ENCODE measurements at places on chromosomes 13 and 19.
A peak's percentile ranks its signal among the peaks of the same experiment; 100 is the strongest.

DNA sequence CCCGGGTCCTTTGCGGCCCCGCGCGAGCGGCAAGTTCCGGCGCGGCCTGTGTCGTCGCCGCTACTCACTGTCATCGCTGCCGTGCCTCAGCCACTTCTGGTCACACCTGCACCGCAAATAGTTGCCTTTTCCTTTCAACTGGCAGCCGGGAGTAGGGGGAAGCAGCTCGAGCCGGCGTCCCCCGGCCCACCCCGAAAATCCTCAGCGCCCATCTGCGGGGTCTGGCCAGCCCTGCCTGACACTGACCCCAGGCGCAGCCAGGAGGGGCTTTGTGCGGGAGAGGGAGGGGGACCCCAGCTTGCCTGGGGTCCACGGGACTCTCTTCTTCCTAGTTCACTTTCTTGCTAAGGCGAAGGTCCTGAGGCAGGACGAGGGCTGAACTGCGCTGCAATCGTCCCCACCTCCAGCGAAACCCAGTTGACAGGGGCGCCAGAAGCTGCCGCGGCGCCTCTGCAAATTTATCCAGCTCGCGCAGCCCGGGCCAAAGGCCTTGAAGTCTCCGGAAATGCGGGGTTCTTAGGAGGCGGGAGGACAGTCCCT is 1.7 kb downstream of the PDX1 start:
- no peak for DNase-seq

GRCh38 chr13:95246292-95247082 is 54.8 kb downstream of the ABCC4 start:
- peak; percentile 47 for DNase-seq

- peak; percentile 36 for DNase-seq
Measured at GRCh38 chr19:17755977-17756670, 4.8 kb downstream of the FCHO1 start.

DNA sequence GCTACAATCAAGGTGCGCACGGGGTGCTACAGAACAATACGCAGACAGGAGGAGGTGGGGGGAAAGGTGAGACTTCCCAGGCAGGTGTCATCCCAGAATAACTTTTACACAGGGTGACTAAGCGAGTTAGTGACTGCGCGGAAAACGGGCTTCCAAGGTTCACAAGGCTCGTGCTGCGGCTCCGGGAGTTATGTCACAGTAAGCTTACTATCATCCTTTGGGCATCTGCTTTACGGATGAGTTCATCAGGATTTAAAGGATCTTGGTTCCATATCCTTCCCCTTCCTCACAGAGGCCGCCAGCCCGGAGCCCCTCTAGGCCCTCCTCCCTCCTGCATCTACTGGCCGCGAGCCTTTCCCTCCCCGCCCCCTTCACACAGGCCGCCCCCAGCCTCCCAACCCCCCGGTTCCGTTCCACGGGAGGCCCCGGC is 474 bp upstream of the IFT88 start:
- peak; percentile 55 for DNase-seq

DNA sequence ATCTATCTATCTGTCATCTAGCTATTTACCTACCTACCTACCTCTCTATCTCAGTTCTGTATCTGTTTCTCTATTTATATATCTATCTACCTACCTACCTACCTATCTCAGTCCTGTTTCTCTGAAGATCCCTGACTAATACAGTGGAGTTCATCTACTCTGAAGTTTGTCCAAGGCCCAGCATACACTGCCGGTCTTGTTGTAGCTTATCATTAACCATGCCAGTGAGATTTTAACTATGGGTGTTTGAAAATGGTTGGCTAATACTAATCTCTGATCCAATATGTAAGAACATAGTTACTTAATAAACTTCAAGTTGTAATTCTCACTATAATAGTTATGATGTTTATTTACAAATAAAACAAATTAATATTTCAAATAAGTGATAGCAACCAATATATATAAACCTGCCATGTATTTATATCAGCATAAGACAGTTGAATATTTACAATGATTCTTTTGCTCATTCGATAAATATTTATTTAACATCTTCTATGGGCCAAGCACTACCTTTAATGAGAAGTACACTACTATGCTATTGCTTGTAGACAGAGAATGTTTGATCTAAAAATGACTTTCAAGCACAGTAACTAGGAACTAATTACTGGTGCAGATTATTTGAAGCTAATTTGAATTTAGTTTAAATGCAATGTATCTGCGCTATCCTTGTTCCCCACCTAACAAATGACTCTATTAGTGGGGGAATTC is 242.1 kb downstream of the KLF5 start:
- DNase-seq = no peak

GRCh38 chr19:16088351-16089009 is 12.2 kb downstream of the TPM4 start:
- DNase-seq = no peak

DNA sequence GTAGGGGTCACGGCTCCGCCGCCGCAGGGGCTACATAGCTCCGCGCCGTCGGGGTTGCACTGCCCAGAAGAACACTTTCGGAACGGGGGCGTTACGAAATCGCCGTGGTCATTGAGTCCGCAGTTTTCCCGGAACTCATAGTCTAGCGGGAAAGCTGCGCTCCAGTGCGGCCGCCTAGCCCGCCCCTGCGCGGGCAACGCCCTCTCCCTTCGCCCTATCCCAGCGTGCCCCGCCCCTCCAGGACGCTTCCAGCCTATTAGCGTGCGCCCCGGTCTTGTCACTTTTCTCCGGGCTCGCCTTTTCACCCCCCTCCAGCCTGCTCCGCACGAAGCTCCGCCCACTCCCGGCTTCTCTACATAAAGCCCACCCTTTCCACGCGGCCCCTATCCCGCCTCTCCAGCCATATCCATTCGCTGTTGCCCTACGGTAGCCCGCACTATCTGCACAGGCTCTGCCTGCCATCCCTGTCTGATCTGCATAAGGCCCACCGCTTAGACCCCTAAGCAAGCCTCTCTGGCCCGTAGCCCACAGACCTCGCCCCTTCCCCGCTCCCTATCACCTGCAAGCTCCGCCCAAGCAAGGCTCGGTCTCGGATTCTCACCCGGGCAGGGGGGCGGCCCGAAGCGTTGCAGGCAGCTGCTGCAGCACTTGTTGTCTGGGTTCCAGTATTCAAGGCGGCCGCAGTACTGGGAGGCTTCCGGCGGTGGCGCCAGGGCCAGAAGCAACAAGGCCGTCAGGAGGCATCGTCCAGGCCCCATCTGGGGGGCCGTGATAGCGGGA is 1.6 kb downstream of the IGFLR1 start:
- peak; percentile 96 for DNase-seq

- no peak for DNase-seq
Measured at GRCh38 chr19:16957151-16957701, 68.4 kb downstream of the F2RL3 start.

- DNase-seq = no peak
Measured at GRCh38 chr19:50749490-50749889, 20.8 kb upstream of the GPR32 start.

- no peak for DNase-seq
Measured at GRCh38 chr13:54733639-54734038, 1705.0 kb downstream of the OLFM4 start.

GRCh38 chr13:49652355-49653305 is 24.3 kb downstream of the ARL11 start:
- peak; percentile 73 for DNase-seq

DNA sequence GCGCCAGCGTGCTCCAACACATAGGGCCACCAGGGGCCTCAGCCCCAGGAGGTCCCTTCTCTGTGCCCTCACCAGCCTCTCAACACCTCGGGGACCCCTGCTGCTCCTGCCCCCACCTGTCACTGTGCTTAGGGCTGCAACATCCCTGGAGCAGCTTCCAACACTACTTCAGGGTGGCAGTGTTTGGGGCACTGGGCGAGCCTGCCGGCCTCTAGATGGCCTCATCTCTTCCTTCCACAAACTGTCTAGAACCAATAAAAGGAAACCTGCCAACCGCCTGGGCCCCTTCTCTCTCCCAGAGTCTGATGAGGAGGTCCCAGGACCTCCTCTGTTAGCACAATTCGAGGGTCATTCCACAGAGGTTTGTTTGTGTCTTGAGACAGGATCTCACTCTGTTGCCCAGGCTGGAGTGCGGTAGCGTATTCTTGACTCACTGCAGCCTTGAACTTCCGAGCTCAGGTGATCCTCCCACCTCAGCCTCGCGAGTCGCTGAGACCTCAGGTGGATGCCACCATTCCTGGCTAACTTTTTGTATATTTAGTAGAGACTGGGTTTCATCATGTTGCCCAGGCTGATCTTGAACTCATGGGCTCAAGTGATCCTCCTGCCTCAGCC is 10.1 kb upstream of the SHD start:
- DNase-seq = no peak

- DNase-seq = no peak
Measured at GRCh38 chr19:2324220-2324948, 4.0 kb downstream of the LSM7 start.

DNA sequence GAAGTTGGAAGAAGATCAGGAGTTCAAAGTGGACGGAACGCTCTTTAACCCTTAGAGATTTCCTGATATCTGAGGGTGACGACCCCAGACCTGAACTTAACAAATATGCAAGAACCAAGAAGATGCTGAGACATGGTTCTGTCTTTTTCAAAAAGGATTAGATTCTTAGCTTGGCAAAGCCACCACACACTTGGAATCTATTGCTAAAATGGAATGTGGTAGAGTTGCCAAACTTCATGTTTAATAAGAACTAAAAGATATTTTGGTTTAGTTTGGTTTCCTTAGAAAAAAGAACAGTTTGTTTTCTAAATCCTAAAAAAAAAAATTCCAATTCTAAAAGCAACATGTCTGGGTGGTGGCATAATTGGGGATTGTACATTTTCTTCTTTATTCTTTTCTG is 29.5 kb downstream of the UNC13A start:
- no peak for DNase-seq

- no peak for DNase-seq
Measured at GRCh38 chr13:36454987-36455386, 22.7 kb downstream of the CCNA1 start.

GRCh38 chr13:21672796-21673538 is 2.1 kb downstream of the FGF9 start:
- DNase-seq = no peak

GRCh38 chr13:76715621-76716020 is 170.6 kb downstream of the KCTD12 start:
- no peak for DNase-seq

DNA sequence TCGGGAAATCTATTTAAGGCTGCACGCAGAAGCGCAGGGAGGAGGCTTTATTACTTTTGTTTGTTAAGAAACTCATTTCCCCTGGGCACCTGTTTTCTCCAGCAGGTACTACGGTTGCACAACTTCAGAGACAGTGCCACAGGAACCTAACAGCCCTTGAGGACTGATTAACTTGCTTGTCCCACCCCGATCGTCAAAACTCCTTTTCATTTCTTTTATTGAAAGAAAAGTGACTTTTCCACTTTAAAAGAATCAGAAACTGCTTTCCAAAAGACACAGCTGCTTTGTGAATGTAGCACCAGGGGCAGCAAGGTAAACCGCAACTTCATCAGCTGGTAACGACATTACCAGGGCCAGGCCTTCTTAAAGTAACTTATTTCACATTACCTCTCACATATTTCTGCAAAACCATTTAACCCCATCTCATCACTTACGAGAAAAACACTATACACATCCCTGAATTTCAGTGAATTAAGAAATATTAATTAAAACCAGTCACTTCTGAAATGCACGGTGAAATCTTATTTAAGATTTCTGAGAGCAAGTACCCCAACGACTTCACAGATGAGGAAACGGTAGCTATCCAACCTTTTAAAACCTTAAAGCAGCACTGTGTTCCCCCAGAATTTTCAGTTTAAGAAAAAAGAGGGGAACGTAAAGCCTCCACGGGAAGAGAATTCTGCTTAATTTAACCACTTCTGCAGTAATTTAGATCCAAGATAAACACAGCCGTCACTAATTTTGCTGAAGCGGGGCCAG is 1.4 kb downstream of the ANKRD10 start:
- DNase-seq = no peak

DNA sequence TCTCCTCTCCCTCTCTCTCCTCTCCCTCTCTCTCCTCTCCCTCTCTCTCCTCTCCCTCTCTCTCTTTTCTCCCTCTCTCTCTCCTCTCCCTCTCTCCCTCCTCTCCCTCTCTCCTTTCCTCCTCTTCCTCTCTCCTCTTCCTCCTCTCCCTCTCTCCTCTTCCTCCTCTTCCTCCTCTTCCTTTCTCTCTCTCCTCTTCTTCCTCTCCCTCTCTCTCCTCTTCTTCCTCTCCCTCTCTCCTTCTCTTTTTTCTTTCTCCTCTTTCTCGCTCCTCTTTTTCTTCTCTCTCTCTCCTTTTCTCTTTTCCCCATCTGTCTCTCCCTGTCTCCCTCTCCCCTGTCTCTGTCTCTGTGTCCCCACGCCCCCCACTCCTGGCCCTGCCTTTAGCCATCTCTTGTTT is 136.7 kb downstream of the GGACT start:
- DNase-seq = no peak

DNA sequence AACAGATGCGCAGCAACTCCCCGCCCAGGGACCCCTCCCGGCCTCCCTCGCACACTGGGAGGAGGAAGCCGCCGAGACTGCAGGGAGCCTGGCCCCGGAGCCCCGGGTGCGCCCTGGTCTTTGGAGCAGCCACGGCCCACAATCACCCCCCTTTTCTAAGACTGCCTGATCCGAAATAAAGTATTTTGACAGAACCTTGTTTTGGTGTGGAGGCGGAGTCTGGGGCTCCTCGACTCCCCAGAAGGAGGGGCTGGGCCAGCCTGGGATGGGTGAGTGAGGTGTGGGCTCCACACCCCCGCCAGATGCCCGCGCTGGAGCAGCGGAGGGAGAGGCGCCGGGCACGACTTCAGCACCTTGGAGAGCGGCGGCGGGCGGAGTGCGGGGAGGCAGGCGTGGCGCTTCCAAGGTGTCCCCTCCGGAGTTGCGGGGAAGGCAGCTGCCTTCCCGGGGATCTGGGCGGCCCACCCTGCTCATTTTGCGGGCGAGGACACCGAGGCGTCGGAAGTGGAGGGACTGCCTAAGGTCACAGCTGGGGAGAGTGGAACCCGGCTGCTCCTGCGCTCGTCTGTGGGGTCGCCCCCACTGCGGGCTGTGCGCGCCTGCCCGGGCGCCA is 9.4 kb downstream of the SIRT6 start:
- DNase-seq = no peak

- no peak for DNase-seq
Measured at GRCh38 chr13:20288561-20288960, 56.4 kb upstream of the GJB6 start.

DNA sequence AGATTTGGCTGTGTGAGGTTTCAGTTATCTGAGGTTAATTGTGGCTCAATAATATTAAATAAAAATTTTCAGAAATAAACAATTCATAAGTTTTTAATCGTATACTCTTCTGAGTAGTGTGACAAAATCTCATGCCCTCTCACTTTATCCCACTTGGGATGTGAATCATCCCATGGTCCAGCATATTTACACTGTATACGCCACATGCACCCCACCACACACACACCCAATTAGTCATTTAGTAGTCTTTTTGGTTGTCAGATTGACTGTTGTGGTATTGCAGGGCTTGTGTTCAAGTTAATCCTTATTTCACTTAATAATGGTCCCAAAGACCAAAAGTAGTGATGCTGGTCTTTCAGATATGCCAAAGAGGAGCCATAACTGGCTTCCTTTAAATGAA is 66.4 kb upstream of the PCDH9 start:
- DNase-seq = no peak
